ENCODE measurements at places on chromosomes 6 and 20.

DNA sequence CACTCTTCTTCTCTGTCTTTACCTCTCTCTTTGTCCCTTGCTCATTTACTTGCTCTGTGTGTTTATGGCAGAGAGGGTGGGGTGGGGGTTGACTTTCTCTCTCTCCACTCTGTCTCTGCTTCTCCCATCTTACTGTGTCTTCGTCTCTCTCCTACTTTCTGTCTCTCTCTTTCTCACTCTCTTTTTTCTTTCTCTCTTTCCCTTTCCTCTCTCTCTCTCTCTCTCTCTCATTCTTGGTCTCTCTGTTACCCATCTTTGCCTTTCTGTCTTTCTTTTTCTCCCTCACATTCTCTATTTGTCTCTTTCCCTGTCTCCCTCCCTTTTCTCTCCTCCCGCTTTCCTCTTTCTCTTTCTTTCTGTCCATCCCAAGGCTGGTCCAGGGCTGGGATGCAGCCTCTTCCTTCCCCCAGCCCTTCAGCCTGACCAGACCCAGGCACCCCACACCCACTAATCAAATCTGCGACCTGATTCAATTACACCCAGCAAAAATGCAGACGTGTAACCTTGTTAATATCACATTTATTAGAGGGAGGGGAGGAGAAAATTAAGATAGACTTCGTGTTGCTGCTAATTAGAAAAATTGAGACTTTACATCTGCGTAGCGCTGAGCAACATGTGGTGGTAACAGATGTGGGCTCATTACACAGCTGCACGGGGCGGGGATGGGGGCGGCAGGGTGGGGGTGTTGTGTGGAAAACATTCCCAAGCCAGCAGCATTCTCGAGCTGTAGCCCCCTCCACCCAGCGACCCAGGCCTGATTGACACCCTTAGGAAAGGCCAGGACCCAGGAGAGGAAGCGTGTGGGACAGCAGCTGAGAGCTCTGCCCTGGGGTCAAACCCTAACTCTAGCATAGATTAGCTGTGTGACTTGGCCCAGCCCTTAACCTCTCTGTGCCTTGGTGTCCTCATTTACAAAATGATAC, 124.9 kb upstream of the MAFB start:
- DNase-seq, result no peak

DNA sequence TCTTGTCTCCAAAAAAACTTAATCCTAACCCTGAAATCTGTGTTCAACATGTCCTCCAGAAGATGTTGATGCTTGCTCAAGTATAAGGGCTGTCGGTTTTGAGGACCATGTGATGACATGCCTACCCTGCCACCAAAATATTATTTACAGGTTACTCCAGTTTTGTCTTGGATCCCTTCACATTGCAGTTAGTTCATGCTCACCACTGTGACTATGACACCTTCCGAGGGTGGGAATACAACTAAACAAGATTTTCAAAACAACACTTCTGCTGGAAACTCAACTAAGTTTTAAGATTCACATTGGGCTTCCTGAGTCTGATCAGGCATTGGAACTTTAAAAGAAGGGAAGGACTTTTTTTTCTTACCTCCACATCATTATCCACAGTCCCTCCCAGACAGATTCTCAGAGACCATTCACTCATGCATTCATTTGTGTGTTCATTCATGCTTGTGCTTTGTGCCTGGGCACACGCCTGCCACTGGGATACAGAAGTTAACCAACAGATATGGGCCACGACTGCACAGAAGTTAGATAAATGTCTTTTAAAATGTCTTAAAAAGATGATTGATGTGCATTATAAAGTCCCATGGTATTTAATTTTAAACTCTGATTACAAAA, 118.7 kb upstream of the GJE1 start:
- DNase-seq, result no peak

DNA sequence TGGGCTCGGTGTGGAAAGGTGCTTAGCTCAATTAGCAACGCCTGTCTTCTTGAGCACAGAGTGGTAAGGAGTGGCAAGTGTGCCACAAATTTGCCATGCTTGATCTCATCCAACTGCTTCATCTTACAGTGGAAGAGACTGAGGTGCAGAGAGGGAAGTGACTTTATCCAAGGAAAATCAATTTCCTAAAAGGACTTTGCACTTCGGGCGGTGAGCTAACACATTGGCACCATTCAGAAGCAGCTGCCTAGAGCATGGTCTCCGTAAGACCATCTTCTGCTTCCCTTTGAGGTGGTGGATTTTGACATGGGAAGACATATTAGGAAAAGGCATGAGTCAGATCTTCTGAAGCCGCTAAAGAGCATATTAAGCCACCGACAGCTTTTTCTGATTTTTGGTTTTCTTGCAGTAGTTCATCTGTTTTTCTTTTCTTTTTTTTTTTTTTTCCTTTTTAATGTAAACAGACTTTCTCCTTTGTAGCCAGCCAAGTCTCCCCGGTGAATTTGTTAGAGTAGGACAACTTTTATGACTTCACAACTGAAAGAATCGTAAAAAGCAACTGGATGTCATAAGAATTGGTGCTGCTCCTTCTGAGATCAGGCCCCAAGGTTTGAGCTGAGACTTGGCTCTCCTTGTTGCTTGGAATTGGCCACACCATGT, 273.2 kb downstream of the CDC5L start:
- no peak for DNase-seq

- peak; percentile 38 for DNase-seq
These were observed 45.7 kb downstream of the OR2B2 start for GRCh38 chr6:27866357-27867050.

- DNase-seq, result no peak
These were observed 20.2 kb downstream of the MCUR1 start for GRCh38 chr6:13794184-13794583.

GRCh38 chr6:44855562-44856411, 468.3 kb downstream of the CDC5L start:
- DNase-seq, result no peak

- DNase-seq, result no peak
These were observed 13.7 kb downstream of the NPEPL1 start for GRCh38 chr20:58706150-58706892.

DNA sequence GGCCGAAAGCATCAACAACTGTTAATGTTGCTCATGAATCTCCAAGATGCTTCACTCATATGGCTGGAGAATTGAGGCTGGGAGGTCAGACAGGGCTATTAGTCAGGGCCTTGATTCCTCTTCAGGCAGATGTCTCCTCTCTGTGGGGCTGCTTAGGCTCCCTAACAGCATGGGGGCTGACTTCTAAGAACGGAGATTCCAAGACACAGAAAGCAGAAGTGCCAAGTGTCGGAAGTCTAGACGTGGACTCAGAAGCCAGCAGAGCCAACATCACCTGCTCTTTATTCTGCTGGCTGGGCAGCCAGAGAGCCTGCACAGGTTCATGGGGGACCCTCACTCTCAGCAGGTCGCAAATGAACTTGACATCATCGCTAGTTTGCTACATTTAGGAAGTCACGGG, 279.8 kb downstream of the CDH26 start:
- no peak for DNase-seq

DNA sequence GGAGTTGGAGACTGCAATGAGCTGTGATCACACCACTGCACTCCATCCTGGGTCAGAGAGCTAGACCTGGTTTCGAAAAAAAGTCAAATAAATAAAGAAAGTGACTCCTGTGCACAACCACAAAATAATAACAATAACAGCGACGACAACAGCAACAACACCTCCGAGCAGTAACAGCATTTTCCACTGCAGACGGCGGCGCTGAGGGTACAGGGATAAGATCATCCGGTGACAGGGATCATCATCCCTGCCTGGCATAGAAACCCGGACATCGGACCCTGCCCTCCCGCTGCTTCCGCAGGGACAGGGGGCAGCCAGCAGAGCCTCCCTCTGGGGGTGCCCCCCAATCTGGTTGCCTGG, 11.5 kb downstream of the SRXN1 start:
- peak; percentile 7 for DNase-seq

- no peak for DNase-seq
These were observed 20.1 kb upstream of the ISM1 start for GRCh38 chr20:13200767-13201500.

GRCh38 chr6:6881438-6882225, 226.1 kb upstream of the RREB1 start:
- no peak for DNase-seq

DNA sequence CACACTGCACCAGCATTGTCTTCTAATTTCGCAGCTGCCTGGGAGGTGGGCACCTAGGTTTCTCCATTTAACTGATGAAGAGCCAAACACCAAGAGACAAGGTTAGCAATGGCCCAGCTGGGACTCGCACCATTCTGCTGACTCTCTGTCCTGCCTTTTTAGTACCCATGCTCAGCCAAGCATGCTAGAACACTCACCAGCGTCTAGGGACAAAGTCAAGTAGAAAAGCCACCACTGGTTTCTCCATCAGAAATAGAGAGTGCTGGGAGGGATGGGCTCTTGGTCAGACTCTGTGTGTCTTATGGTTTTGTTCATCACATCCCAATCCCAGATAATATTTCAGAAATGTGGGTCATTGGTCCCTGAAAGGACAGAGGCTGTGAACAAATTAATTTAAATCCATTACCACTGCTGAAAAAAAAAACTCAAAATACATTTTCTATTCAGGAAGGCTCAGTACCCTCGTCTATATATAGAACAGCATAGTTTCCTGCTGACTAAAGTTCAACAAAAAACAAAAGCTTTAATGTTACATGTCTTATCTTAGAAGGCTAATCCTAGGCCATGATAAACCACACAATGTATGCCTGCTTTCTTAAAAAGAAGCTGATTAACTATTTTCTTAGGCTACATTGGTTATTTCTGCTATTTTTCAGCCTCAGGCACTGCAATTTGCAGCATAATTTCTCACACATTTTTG, 111.0 kb downstream of the TBC1D7 start:
- DNase-seq, result no peak

Measured in T-helper 1 cell (primary cell).